ENCODE measurements at places on chromosomes 11 and 22. TPM values are rescaled to one million over a fixed set of nuclear protein-coding genes. Genes with fewer than 3 reads are reported as not detected.

DNA sequence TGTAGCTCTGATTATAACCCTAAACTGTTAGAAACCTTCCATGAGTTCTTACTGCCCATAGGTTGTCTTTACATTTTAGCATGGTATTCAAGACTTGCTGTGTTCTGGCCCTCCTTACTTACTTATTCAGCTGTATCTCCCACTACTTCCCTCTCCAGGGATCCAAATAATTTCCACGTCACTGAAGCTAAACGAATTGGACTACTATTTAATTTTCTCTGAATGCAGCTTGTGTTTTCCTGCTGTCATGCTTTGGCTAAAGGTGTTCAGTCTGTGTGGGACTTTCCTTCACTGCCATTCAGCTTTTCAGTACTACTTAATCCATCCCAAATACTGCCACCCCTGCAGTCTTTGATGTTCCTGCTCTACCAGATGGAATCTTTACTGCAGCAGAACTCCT, 88.3 kb downstream of the UVRAG start:
- no peak for DNase-seq

Gene MEI1
- not detected for total RNA-seq

DNA sequence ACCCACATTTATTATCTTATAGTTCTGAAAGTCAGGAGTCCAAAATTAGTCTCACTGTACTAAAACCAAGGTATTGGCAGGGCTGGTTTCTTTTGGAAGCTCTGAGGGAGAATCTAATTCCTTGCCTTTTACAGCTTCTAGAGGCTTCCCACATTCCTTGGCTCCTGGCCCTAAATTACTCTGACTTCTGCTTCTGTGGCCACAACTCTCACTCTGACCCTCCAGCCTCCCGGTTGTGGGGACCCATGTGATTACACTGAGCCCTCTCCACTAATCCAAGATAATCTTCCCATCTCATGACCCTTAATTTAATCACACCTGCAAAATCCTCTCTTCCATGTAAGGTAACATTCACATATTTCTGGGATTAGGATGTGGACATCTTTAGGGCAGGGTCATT, 110.9 kb downstream of the ARL14EP start:
- no peak for DNase-seq

GRCh38 chr11:35180317-35181233, 41.6 kb downstream of the CD44 start:
- no peak for DNase-seq

DNA sequence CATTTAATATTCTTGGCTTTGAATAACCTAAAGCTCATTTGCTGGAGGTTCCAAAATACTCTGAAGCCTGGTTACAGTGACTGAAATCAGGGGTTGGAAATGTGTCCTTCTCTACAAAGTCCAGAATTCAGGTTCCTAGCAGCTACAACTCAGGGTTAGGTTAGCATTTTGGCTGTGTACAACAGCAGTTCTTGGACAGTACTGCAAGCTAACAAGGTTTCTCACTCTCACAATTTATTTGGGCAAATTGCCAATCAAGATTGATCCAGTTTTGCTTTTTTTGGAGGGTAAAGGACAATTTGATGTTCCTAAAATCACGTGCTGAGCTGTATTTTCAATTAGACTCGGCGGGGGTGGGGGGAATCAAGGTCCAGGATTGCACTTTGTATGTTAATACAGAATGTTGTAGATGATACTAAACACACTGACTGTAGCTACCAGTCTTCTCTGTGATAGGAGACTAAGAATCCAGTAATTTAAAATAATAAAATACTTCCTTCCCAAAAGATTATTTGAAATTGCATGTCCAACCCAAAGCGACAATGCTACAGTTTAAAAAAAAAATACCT, 49.7 kb upstream of the RAPSN start:
- no peak for DNase-seq

DNA sequence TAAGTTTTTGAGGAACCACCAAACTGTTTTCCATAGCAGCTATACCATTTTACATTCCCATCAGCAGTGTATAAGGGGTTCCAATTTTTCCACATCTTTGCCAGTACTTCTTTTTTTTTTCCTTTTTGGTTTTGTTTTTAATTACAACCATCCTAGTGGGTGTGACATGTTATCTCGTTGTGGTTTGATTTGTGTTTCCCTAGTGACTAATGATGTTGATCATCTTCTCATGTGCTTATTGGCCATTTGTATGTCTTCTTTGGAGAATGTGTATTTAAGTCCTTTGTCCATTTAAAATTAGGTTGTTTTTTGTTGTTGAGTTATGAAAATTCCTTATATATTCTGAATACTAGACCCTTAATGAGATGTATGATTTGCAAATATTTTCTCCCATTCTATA, 59.3 kb downstream of the STIM1 start:
- DNase-seq, result peak; percentile 21

GRCh38 chr22:27851974-27852746, 50.6 kb upstream of the MN1 start:
- DNase-seq, result no peak

DNA sequence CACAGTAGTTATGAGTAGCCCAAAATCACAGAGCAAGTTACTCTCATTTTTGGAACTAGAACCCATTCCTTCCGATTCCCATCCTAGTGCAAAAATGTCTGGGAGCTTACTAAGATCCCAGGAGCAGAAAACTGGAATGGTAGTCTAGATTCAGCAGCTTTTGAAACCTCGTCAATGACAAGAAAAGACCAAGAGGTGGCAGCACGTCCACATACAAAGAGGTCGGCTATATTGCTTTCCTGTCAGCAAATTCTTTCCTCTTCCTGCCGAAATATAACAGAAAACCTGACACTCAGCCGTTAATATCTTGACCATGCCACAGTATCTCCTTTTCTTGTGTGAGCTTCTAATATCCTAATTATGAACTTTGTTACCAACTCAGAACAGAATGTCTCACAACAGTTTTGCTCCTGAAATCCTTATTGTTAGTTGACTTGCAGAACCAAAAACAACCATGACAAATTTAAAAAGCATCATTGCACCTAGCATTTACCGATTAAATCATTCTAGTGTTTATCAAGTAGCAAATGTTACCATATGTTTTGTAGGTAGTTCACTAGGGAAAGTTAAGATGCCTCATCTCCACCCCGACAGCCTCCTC, 92.8 kb upstream of the OR9G4 start:
- peak; percentile 57 for DNase-seq

DNA sequence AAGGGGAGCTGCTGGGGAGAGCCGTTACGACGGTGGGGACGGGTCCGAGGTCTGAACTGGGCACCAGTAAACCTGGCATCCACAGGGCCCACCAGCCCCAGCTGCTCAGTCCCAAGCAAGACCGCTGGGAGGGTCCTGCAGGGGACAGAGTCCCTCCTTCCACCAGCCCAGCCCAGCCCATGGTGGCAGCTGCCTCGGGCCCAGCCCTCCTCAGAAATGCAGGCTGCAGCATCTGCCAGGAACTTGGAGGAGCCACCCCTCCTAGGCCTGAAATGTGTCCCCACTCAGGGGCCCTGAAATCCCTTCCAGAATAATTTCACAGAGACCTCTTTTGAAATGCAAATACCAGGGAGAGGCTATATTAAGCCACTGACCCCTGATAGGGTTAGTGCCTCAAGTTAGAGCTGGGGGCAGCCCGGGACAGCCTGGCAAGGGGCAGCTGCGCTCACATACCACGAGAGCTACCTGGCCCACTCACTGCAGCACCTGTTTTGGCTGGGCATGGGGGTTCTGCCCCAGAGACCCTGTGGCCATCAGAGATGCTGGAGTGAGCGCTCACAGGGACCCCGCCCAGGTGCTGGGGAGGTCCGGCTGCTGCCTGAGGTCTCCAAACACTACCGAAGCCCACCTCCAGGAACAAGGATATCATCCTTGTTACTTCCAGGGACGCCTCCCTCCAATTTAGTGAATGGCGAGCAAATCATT, 53.1 kb downstream of the CELSR1 start:
- DNase-seq, result no peak

Gene MISFA
- 4.8 TPM for total RNA-seq

DNA sequence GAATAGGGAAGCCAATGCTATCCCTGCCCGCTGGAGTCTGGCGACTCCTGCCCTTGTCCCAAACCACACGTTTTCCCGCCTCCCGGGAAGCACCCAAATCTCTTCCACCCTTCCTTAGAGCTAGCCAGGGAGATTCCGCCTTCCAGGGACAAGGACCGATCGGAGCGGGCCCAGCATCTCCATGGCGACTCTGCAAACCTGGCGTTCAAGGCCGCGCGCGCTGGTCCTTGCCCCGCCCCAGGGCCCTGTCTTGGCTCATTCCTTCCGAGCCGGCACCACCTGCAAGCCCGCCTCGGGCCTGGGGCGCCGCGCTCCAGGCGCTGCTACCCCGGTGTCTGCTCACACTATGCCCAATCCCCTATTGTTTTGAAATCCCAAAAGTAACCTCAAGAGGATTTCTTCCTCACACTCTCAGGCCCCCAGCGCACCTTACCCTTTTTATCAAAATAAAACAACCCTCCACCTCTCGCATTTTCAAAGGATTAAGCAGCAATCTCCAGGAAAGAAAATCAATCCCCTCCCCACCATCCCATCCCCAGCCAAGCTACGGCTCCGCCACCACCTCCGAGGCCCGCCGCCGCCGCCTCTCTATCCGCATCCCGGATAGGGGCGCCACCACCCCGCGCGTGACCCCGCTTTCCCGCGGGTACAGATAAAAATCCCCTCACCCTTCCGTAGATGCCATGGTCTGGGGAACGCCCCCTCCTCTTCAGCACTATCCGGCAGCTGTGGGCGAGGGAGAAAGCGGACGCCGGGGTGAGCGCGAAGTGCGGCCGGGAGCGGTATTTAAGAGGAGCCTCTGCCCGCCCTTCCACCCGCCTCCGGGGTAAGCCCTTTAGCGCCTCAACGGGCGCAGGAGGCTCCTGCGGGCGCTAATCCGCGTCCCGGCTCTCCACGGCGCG, 825 bp downstream of the SLC1A2 start:
- no peak for DNase-seq

Gene PRR33
- not detected for total RNA-seq

DNA sequence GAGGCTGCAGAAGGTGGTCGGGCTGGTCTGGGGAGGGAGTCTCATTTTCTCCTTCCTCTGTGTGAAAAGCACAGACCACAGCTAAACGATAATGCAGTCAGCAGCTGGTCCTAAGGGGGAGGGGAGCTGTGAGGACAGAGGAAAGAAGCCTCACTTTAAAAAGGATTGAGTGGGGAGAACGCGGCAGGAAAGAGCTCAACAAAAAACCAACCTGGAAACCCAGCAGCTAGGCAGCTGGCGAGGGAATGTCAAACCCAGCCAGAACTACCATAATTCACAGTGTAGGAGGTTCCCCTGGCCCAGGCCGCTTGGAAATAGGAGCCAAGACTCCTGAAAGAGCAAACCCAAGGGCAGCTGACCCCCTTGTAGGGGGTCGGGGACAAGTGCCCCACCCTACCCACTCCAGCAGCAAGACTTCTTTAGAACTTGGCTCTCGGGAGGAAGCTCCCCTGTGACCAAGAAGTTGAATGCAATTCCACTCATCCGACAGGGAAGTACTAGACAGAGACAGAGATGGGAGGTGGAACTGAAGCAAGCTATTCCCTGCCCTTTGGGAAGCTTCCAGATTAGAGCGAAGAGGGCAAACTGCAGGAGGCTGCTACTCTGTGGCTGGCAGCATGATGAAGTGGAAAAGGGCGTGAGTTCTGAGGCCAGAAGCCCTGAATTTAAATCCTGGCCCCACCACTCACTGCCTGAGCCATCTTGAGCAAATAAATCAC, 16.5 kb upstream of the DGKZ start:
- no peak for DNase-seq

DNA sequence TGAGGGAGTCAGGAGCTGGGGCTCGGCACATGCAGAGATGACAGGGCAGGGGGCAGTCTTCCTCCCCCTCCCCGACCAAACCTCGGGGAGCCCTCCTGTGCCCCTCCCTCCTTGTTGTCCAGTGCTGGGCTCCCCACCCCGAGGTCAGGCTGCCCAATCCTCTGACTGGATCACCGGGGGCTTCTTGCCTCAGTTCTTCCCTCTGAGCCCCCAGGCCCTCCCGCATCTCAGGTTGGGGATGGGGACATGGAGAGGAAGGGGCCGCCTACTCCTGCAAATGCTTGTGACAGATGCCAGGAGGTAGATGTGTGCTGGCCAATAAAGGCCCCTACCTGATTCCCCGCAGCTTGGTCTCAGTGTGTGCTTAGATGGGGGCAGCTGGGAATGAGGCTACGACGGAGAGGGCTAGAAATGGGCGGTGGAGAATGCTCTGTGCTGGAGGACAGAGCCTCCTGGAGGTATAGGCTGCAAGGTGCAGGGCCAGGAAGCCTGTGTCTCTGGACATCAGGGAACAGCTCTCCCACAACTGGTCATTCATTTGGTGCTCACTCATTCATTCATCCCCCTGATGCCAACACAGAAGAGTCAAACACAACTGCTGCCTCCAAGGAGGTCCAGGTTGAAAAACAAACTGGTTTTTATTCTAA, 8.4 kb downstream of the RHBDD3 start:
- DNase-seq, result no peak

DNA sequence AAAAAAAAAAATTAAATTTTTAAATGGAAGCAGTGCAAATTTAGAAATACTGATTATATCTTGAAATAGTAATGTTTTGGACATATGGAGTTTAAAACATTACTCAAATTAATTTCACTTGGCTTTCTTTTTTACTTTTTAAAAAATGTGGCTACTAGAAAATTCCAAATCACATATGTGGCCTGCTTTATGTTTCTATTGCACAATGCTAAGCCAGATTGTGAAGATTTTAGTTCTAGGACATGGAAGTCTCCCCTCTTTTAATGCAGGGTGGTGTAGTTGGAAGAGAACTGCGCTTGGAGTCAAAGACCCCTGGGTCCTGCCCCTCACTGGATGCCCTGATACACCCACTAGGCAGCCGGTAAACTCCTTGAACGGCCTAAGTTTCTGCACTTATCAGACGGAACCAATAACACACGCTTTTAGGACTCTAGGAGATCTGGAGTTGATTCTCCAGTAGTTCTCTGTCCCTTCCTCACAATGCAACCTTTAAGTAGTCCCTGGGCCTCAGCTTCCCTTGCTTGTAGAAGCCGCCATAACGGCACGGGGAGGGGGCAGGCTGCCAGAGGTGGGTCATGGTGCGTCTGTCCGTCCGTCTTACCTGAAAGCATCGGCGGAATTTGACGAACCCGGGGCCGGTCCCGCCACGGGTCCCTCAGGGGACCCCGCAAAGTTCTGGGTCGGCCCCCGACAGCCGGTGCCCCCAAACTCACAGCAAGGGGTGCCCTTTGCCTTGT, 505 bp downstream of the FAM227A start:
- DNase-seq, result no peak

Gene C11orf86
- total RNA-seq, result not detected

DNA sequence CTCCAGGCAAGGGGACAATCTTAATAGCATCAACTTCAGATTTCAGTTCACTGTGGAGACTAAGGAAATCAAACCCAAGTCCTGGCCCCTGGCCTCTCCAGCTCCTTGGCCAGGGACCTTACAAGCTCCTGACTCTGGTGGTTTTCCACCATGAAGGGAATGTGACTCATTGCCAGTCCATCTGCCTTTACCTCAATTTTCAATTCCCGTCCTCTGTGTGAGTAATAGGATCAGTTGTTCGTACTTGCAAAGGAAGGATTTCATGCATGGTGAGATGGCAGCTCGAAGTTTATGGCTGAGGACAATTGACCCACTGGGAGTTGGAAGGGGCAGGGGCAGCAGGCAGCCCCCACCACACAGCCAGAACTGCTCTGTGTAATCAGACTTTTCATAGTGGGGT, 42.5 kb downstream of the INSC start:
- DNase-seq, result peak; percentile 88
